ENCODE measurements at places on chromosomes 5 and 9.

GRCh38 chr9:98658951-98659351 lies 49.8 kb downstream of the GABBR2 start:
- DNase-seq = no peak

DNA sequence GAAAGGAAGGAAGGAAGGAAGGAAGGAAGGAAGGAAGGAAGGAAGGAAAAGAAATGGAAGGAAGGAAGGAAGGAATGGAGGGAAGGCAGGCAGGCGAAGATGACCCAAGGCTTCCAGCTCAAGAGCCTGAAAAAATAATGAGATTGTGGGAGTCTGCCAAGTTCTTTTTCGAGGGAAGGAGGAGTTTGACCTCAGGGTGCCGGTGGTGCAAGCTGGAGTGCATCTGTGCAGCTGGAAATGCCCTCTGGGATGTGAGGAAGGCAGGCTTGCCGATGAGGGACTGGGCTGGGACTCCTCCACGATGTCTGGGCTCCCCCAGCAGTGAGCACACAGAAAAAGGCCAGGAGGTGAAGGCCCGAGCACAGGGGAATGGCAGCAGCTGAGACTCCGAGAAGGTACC lies 154.9 kb upstream of the DAPK1 start:
- no peak for DNase-seq

- no peak for DNase-seq
Measured at GRCh38 chr9:15231788-15232635, 75.0 kb downstream of the TTC39B start.

DNA sequence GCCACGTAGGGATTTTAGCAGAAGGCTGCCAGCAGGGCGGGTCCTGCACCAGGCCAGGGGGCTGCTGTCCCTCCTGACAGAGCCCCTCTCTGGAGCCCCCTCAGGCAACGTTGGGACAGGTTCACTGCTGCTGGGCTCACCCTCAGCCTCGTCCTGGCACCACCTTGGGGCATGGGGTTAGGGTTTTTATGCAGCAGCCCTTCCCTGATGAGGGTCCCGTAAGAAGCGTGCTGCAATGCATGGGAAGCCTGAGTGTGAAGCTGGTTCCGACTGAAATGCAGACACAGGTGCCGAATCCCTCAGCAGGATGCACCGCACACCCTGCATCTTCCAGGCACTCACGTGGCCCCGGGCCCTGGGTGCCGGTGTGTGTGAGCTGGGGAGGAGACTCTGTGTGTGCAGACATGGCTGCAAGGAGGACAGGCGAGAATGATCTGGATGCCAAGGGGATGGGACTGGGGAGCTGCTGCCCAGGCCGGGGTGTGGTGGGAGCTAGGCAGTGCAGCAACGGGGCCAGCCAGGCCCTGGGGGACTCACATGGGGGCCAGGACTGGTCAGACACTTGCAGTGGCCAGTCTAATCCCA lies 27.1 kb downstream of the ZDHHC11B start:
- DNase-seq = peak; percentile 60

- DNase-seq = no peak
Measured at GRCh38 chr9:126049088-126049487, 277.5 kb upstream of the MVB12B start.

DNA sequence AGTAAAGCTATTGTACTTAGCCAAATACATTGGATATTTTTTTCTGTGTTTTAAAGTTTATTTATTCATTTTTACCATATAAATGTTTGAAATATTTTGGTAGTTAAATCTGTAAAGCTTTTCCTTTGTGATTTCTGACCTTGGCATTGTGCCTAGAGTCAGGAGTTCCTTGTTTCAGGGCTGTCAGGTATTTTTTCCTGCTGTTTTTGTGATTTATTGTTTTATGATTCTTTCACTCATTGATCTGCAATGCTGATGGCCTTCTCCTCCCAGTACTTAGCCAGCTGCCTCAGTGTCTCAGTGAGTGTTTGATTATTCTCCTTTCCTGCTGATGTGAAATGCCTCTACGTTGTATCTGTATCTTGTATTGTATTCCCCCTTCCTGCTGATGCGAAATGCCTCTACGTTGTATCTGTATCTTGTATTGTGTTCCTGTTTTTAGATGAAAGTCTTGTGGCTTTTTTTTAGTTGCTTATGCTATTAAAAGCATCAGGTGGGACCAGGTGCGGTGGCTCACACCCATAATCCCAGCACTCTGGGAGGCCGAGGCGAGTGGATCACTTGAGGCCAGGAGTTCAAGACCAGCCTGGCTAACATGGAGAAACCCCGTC lies 61.0 kb downstream of the EHMT1 start:
- DNase-seq = no peak

DNA sequence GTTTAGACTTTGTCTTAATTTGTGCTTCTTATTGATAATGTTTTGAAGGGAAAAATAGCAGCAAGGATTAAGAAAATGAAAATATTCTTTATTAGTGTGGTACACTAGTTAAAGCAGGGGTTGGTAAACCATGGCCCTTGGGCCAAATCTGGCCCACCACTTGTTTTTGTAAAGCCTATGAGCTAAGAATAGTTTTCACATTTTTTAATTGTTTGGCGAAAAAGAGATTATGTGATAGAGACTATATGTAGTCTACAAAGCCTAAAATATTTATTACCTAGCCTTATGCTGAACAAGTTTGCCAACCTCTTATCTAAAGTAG lies 57.2 kb downstream of the KCNN2 start:
- DNase-seq = no peak

DNA sequence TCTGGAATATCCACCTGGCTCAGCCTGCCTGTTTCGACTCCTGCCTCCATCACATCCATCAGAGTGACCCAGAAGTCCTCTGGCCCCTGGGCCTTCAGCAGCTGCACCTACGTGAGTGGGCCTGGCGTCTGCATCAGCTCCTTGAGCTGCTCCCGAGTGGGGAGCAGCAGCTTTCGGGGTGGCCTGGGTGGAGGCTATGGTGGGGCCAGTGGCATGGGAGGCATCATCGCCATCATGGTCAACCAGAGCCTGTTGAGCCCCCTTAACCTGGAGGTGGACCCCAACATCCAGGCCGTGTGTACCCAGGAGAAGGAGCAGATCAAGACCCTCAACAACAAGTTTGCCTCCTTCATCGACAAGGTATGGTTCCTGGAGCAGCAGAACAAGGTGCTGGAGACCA lies 83.0 kb downstream of the SEC61B start:
- no peak for DNase-seq

GRCh38 chr9:89524963-89525362 lies 27.1 kb upstream of the SEMA4D start:
- no peak for DNase-seq

GRCh38 chr5:125152044-125152443 lies 405.6 kb upstream of the ZNF608 start:
- DNase-seq = no peak

DNA sequence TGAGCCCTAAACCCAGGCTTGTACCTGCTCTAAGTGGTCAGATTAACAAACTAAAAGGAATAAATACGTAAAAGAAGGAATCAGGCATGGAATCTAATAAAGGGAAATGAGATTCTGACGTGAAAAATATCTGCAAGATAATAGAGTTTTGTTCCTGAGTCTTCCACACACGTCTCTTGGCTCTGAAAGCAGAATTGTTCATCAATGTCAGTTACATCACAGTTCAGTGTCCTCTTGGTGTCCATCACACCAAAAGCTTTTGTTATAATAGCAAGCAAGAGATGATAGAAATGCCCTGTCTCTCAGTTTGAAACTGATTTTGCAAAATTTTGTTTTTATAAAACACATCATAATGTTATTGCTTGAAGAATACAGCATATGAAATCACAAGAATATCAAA lies 34.7 kb upstream of the NMUR2 start:
- no peak for DNase-seq

DNA sequence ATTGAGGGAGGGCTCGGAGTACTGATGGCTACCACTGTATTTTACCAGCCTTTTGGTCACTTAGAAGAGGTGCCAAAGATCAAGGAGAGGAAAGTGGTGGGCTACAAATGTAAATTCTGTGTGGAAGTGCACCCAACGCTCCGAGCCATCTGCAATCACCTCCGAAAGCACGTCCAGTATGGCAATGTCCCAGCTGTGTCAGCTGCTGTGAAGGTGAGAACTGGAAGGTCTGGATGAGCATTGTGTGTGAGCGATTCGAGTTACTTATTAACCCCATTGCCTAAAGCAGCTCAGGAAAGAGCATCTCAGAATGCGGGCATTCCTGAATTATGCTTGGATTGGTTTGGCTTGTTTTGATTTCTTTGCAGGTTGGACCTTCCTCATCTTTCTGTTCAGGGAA lies 67.5 kb downstream of the ZNF462 start:
- DNase-seq = no peak

- DNase-seq = no peak
Measured at GRCh38 chr5:61866930-61867329, 439.1 kb upstream of the KIF2A start.

- DNase-seq = no peak
Measured at GRCh38 chr5:166750376-166750775, 1541.1 kb upstream of the WWC1 start.

GRCh38 chr9:1698991-1699390 lies 316.2 kb upstream of the SMARCA2 start:
- no peak for DNase-seq

GRCh38 chr9:123358181-123358905 lies 2.3 kb downstream of the CRB2 start:
- no peak for DNase-seq

DNA sequence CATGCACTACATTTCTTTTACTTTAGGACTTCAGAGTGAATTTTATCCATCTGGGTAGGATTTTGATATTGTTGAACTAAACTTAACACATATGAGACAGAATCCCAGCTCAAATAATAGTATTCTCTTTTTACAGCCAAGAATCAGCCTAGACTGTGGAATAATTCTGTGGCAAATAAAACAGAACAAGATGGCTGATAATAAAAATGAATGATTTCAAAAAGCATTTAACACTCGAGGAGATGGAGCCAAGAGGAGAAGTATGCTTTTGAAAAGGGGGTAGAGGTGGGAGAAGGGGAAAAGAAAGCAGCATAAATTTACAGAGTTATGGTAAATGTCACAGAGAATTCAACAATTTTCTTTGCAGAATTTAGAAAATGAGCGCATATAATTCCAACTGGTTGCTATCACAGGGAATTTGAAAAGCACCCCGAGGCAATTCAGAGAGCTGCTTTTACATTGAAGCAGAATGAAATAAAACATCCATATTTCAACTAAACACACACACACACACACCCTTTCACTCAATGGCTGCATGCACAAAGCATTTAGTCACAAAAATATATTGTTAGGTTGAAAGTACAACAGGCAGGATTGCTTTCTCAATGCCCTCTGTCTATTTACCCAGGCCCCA lies 60.2 kb upstream of the DMAC1 start:
- no peak for DNase-seq

GRCh38 chr5:107564931-107565372 lies 105.8 kb downstream of the EFNA5 start:
- DNase-seq = no peak

DNA sequence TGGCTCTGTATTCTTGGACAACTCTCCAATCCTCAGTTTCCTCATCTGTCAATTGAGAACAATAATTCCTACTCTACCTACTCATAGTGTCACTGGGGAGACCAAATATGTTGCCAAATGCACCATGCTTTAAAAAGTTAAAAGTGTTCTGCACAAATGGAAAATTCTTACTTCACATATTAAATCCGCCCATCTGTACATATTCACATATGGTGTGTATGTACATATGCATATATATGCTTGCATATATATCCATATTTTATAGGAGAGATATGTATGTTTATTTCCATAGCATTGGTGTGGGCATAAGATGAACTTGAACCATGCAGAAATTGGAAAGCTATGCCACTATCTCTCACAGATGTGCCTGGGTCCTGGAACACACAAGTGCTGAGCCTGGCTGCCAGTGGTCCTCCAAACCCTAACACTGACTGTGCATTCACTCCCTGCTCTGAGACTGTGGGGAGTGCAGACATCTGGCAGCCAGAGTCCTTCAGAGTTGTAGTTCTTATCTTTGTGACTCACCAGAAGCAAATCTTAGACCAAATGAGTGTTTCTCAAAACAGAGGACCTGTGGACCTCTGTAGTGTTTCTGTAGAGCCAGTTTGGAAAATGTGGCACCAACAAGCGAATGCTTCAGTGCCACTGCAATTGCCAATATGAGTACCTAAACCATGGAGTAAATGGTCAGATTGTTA lies 168.7 kb downstream of the GRIA1 start:
- no peak for DNase-seq

DNA sequence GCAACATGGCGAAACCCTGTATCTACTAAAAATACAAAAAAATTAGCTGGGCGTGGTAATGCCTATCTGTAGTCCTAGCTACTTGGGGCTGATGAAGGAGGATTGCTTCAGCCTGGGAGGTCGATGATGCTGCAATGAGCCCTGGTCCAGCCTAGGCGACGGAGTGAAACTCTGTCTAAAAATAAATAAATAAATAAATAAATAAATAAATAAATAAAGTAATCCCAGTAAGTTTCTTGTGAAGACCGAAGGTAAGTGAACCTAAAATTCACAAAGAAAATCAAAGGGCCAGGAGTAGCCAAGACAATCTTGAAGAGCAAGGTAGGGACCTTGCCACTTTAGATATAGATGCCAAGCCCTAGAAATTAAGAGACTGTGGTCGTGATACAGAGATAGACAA lies 68.1 kb upstream of the DHFR start:
- DNase-seq = no peak

DNA sequence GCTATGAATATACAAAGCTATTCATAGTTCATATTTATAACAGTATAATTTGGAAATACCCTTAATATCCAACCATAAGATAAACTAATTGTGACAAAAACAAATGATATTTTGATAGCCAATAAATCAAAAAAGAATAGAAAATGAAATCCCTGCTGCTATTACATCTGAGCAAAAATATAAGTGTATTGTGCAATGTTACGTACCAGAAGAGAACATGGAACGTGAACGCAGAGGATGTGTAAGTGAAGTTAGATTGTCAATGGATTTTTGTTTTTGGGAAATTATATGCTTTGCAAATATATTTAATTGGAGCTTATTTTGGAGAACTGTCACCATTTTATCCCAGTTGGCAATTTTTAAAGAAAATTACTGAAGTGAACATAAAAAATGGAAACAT lies 15.4 kb downstream of the GCNT1 start:
- no peak for DNase-seq

DNA sequence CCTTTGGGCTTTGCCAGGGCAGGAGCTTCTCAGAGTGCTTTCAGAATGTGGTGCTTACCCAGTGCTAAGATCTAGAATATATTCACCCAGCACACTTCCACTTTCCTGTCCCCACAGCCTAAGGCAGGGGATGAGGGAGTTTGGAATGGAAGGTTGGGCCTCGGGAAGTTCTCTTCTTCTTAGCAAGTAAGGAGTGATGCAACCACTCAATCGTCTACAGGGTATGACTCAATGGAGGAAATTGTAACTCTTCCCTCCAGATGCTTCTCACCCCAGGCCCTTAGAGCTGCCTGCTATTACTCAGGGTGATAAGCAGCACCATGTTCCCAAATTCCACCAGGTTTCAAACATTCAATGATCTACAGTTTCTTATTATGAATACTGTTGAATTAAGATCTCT lies 30.8 kb upstream of the AGGF1 start:
- DNase-seq = no peak

All from right atrium auricular region (tissue), 2 donors.